Activated T-cell treated with anti-CD3 and anti-CD28 coated beads, Interleukin-2, amount 50 U/mL, for 48 hours (primary cell): ENCODE measurements at places on chromosomes 2 and 18.

GRCh38 chr2:9736021-9736420 is 105.2 kb upstream of the YWHAQ start:
- no peak for DNase-seq

- no peak for DNase-seq
These were observed 599.9 kb upstream of the NXPH2 start for GRCh38 chr2:139380051-139380450.

GRCh38 chr2:181662287-181662686 is 5.4 kb upstream of the CERKL start:
- DNase-seq = no peak

GRCh38 chr18:57441071-57441794 is 6.1 kb downstream of the ONECUT2 start:
- DNase-seq = peak; percentile 59

GRCh38 chr2:226215902-226216503 is 583.6 kb downstream of the IRS1 start:
- DNase-seq = peak; percentile 54

DNA sequence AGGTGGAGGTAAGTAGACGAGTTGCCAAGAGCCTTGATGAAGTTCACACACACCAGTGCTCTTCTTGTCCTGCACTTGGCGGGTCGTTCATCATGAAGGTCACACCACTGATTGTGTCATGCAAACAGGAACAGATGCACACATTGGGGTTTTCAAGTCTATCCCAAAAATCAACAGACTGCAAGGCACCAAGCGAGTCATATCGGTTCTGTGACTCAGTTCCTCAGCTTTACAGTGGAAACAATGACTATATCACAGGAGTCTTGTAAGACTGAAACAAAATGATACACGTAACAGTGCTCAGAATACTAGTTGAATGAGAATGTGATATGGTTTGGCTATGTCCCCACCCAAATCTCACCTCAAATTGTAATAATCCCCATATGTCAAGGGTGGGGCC is 526.9 kb upstream of the ID2 start:
- peak; percentile 49 for DNase-seq

DNA sequence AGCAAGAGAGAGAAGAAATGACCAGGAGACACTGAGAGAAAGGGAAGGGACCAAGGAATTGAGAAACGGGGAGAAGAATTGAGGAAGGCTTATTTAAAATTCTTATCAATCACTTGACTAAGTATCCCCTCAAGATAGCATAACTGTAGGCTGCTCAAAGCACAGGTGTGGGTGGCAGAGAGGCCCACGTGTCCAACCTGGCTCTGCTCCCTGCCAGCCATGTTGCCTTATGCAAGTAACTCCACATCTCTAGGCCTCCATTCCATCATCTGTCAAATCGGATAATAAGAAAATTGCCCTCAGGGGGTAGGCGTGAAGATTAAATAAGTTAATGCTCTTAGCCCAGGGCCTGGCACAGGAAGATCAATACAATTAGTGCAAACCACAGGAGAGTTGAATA is 7.4 kb upstream of the NPAS2 start:
- DNase-seq = no peak

DNA sequence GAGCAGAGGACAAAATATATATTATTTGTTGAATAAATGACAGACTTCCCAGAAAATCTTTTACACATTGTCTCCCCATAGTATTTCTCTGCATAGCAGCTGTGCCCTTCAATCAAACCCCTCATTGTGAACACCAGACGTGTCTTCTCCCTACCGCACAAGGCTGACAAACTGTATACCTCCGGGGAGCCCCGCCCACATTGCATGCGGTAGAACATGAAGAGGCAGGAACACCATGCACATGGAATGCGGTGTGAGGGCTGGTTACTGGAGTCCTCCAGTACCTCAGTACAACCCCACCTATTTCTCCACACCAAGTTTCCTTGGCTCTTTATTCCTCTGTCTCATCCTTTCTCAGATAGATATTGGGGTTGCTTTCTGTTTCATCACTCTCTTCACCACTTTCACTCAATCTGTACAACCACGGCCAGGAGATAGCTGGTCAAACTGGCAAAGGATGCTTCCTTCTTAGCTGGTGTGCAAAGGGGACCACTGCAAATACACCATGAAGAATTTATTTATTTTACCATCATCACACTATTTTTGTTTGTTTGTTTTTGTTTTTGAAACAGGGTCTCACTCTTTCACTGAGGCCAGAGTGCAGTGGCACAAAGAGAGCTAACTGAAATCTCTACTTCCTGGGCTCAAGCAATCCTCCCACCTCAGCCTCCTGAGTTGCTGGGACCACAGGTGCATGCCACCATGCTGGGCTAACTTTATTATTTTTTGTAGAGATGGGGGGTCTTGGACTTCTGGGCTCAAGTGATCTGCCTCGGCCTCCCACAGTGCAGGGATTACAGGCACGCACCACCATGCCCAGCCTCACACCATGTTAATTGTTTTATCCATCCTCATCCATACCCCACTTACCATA is 2.3 kb upstream of the NBAS start:
- DNase-seq = no peak

DNA sequence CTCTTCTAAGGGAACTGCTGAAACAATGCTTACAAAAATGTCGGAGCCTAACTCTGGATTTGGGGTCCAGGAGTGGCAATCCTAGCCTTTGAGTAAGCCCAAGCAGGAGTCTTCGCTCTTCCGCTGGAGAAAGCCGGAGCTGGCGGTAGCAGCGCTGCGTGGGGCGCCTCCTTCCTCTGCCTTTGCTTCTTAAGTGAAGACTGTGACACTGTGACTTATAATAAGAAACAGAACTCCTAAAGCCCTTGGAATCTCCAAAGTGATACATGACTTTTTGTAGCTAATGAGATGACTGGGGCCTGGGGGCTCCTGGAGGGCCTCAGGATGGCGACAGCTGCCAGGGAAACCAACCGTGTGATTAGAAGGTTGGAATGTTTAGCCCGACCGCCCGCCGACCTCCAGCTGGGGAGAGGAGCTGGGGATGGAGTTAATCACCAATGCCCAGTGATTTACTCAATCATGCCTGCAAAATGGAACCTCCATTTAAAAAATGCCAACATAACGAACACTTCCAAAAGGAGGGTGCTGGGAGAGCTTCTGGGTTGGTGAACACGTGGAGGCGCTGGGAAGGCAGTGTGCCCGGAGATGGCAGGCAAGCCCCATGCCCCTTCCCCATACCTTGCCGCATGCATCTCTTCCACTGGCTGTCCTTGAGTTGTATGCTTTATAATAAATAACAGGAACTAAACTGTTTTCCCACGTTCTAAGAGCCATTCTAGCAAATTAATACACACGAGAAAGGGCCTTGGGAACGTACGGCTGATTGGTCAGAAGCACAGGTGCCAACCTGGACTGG is 29.0 kb upstream of the MAL start:
- no peak for DNase-seq

- no peak for DNase-seq
These were observed at the start of gene CHST9 for GRCh38 chr18:27185025-27185763. Gene CHST9, minus strand, starts transcription at chr18:27185308. Its CDS starts 42,499 bp downstream, at chr18:27142809.

GRCh38 chr2:187935126-187935525 is 356.5 kb upstream of the GULP1 start:
- no peak for DNase-seq

DNA sequence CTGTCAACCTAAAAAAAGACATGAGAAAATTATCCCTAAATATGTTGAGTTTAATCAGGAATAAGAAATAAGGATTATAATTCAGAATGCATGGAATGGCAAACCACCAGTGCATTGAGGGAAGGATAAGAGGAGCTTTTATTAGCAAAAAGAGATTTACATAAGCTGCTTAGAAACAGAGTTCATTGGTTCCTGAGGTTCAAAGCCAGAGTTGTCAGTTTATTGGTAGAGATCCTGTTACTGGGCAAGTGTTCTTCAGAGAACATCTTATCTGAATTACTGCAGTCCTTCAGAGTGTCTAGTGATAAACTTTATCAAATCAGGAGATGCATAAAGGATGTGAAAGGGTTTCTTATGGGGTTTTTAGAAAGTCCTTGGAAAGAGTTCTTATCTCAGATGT is 76.0 kb upstream of the MEX3C start:
- no peak for DNase-seq

DNA sequence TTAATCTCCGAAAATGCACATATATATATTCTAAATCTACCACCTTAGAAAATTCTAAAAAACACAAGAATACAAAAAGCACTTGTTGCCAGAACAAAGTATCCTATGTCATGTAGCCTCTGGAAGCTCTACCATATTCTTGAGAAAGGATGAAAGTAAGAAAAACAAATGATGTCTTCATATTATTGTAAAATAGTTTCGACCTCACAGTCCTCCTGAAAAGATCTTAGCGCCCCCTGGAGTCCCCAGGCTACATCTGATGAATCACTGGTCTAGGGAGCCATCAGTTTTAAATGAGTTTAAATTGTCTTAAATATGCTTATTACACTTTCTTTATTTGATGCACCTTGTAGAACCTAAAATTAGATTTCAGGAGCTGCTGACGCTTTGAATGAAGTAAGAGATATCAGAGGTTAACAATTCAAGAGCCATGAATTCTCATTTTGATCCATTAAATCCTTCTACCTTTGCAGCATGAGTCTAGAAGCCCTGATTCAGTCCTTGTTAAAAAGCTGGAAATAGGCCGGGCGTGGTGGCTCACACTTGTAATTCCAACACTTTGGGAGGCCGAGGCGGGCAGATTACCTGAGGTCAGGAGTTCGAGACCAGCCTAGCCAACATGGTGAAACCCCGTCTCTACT is 138.8 kb downstream of the MCFD2 start:
- DNase-seq = peak; percentile 63

DNA sequence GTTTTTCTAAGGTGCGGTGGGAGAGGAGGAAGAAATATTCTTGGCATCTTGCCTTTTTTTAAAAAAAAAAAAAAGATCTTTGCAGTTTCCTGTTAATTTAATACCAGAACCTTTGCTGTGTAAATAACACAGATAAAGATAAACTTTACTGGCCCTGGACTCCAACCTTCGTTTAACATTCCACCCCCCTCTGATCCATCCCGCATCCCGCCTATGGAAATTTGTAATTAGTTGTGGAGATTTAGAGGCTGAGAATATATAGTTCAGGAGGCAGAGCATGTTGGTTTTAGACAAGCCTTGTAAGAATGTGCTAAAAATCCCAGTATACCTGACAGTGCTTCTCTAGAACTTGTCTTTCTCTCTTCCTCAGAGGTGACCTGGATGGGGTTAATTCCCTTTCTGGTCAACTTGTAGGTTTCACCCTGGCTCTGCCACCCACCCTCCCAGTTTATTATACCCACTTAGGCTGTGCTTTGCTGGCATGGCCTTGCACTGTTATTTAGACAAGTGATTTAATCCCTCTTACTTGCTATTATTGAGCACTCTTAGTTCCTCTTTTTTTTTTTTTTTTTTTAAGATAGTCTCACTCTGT is 2.9 kb upstream of the C2orf72 start:
- no peak for DNase-seq

DNA sequence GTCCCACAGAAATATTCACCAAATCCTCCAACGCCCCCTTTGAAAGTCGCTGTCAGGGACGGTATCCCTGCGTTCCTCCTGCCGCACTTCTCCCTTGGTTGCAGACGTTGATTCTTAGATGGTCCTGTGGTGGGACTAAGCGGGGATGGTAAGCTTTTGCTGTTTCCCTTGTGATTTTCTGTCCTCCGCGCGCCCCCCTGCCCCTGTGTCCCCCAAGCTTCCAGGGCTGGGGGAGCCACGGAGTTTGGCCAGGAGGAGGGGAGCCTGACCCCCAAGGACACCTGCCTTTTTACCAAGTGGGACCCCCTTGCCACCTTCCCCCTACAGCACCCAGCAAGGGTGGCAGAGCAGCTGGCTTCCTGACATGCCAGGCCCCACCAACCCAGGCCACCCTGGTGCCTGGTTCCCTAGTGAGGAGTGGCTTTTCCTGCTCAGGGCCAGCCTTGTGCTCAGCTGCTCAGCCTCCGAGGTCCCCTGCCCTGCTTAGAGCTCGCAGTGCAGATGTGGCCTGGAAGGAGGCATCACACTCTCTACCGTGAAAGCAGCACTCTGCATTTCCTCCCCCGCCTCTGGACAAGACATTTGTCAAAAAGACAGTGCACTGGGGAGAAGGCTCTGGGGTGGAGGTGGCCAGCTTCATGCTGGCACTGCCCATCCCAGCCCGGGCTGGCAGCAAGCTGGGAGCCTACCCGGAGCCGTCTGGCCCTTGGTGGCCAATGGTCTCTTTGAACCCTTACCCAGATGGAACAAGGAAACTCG is 49.4 kb downstream of the TWIST2 start:
- DNase-seq = no peak

- no peak for DNase-seq
These were observed 11.2 kb downstream of the RND3 start for GRCh38 chr2:150476286-150476685.

- no peak for DNase-seq
These were observed 93.7 kb upstream of the RAB6C start for GRCh38 chr2:129885735-129886134.

DNA sequence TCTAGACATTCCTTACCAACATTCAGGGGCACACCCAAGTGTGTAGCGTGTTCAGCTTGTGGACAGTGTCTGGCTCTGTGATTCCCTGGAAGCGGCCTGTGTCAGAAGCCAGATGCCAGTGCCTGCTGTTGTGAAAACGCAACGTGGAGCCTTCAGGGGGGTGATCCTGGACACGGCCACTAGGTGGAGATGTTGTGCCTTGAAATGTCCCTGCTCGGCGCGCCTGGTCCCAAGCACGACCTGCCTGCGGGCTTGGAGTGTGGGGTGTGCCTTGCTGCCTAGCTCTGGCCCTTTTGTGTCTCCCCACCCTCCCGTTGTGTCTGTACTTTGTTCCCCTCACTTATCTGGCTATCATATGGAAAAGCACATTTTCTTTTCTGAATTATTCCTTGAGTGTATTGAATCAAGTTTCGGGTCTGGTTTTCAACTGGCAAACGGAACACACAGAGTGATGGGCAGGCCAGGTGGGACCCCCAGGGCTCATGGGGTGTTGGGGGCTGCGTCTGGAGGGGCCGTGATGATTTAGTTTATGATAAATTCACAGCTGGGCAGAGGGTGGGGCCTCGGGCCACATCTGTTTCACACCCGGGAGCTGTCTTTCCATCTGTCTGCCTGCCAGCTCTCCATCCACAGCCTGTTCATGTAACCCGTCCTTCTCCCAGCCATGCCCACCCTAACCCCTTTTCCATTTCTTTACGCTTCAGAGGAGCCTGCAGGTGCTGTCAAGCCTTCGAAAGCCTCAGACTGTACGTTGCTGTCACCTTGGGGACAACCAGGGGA is 95.5 kb downstream of the DYSF start:
- peak; percentile 76 for DNase-seq

GRCh38 chr18:1784113-1784512 is 787.2 kb downstream of the METTL4 start:
- DNase-seq = no peak

GRCh38 chr2:160169471-160169870 is 30.6 kb downstream of the ITGB6 start:
- DNase-seq = no peak

DNA sequence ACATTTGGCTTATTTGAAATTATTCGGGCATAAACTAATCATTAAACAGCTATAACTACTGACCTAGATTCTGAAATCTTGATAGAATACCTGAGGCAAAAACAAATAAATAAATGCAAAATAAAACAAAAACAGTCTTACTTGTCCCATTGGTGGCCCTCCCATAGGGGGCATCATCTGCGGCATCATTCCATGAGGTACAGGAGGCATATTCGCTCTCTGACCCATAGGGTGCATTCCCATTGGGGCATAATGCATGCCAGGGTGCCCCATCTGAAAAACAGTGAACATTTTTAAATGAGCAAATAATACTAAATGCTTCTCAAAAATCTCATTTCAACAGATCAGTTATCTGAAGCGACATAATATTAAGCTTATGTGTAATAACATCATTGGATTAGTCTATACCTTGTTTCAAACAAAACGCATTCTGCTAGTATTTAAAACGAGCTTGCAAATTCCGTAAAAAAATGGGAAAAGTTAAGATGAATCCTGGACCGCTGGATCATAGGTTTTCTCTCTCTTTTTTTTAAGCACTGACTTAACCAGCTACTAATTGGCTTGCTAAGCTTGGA is 1.3 kb downstream of the PRPF40A start:
- peak; percentile 42 for DNase-seq
